ENCODE measurements at places on chromosomes 4 and X.

- no peak for DNase-seq
Observed at GRCh38 chr4:184450045-184450444, 24.3 kb downstream of the IRF2 start.

DNA sequence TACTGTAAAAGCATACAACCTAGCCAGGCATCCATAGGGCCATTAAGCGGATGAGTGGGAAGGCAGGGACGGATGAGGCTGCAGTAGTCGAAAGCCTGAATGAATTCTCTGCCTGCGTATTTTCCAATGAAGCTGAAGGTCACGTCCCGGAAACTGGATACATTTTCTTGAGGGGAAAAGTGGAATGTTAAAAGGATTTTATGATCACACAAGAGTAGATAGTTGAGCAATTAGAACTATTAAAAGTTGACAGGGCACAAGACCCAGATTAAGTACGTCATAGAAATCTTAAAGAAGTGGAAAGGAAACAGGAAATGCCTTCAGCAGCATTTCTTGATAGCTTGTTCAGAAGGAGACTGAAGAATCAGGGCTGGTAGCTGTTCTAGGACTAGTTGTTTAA lies 98.3 kb upstream of the CXXC4 start:
- DNase-seq: no peak

GRCh38 chrX:44908827-44909226 lies 35.8 kb downstream of the KDM6A start:
- no peak for DNase-seq

- DNase-seq: no peak
Observed at GRCh38 chrX:4129626-4130025, 416.2 kb upstream of the PRKX start.

GRCh38 chr4:39712819-39713607 lies 15.1 kb downstream of the UBE2K start:
- DNase-seq: no peak

- DNase-seq: no peak
Observed at GRCh38 chr4:169222761-169223160, 48.0 kb downstream of the SH3RF1 start.

DNA sequence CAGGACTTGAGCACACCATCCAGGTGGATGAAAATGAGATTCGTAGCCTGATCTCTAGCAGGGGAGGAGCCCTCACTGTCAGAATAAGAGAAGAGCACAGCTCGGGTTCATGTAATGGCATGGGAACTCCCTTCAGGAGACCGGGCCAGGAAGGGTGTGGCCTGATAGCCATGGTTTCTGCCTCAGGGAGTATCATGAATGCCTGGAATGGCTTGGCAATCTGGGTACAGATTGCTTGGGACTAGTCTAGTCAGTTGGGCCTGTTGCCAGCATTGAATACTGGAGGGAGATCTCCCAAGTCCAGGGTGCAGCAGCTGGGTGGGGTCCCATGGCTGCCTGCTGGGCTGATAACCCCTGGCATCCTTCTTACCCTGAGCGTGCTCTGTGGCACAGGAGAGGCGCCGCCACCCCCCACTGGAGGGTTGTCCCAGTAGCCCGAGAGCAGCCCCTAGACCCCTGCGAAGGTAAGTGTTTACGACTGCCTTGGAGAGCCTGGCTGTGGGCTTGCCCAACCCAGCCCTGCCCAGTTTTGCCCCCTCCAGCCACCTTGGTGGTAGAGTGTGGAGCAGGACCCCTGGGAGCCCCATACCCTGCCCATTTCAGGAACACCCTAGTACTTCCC lies 298.8 kb downstream of the TEX13A start:
- DNase-seq: no peak

DNA sequence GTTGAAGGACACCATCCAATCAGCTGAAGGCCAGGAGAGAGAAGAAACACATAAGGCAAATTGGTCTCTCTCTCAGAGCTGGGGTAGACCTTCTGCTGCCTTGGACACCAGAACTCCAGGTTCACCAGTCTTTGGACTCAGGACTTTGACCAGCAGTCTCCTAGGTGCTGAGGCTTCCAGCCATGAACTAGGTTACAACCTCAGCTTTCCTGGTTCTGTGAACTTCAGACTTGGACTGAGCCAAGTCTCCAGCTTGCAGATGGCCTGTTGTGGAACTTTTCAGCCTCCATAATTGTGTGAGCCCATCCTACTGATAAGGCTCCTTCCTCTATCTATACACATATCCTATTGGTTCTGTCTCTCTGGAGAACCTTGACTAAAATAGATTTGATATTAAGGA lies 20.6 kb upstream of the BBS12 start:
- DNase-seq: no peak

GRCh38 chrX:103483720-103484119 lies 35.6 kb downstream of the RAB40A start:
- DNase-seq: no peak

DNA sequence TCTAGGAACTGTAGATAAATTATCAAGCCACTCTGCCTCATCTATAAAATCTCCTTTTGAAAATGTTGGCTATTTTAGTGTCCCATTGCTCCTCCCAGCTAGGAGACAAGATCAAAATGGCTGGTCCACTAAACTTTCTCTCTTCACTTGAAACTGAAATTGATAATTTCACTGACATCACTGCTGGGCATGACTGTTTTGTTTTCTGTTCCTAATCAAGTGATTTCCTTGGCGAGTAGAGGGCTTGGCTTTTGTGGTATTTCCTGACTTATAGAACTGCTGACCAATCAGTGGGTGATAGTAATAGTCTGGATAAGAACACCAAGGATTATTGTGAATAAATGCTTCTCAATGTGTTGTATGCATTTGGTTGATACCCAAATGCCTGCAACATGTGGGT lies 2152.9 kb downstream of the ARAP2 start:
- no peak for DNase-seq

DNA sequence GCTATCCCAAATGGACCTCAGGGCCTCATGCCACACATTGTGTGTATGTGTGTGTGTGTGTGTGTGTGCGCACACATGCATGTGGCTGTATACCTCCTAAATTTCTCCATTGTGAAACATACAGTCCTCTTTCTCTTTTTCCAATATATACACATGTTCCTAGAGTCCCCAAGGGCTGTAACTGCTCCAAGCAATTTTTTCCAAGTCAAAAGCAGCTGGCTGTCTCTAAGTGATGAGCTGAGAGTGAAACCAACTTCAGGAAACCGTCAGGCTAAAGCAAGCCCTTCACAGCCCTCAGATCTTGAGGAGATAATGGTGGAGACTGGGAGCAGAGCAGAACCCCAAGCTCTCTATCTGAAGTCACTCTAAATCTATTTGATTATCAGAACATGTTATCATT lies 496.1 kb upstream of the DIPK2B start:
- DNase-seq: no peak

DNA sequence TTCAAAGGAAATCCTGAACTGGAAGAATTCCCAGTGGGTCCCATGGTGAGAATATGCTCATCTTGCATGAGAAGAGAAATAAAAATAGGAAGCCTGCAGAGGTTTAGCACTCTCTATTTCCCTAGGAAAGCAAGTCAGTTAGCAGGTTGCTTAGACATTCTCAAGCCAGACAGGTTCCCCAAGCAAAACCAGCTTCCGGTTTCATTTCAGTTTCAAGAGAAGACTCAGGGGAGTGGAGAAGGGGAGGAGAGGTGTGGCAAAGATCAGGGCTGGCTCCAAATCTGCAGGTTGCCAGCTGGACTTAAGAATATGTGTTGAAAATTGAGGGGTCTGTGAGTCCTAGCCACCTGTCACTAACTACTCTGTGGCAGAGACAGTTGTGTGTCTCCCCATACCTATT lies 107.5 kb downstream of the CLNK start:
- DNase-seq: no peak

GRCh38 chr4:55633903-55634302 lies 2.2 kb downstream of the NMU start:
- DNase-seq: no peak

DNA sequence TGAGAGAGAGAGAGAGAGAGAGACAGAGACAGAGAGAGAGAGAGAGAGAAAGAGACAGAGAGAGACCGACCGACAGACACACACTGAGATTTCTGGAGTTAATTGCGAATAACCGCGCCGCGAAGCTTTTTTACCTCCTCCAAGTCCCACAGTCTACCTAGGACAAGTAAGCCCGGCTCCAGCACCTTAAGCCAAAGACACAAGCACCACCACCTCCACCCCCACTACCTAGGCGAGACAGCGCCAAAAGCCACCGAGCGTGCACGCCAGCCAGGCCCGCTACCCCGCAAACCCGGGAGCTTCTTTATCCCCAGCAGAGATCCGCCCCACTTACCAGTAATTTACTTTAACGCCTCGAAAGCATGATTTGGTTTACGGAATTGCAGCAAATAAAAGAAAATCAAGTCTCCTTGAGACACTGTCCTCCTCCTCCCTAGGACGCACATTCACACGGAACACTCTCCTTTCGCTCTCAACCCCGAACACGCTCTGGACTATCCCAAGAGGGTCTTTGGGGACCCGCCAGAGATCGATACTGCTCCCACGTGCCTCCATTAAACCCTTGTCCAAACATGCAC lies 649.6 kb upstream of the DIPK2B start:
- no peak for DNase-seq

- no peak for DNase-seq
Observed at GRCh38 chrX:123749643-123750042, 16.8 kb upstream of the THOC2 start.

GRCh38 chr4:52982255-52982945 lies 120.3 kb downstream of the RASL11B start:
- DNase-seq: no peak

DNA sequence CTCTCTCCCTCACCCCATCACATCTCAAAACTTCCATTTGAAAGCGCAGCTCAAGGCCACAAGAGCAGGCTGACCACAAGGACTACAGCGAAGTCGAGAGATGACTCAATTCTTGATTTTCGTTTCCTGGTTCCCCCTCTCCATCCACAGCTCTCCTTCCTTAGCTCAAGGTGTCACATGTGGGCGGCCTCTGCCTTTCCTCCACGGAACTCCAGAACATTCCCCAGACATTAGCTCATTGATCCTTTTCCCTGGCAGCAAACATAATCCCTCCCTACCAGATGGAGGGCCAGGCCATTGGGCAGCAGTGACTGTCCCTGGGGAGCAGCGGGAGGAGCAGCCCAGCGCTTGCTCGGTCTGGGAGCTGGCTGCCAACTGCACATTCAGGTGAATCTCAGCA lies 56.3 kb downstream of the CCDC149 start:
- no peak for DNase-seq

GRCh38 chr4:131046821-131047220 lies 1950.9 kb downstream of the C4orf33 start:
- DNase-seq: no peak

- no peak for DNase-seq
Observed at GRCh38 chr4:149584722-149585121, 230.9 kb downstream of the IQCM start.

DNA sequence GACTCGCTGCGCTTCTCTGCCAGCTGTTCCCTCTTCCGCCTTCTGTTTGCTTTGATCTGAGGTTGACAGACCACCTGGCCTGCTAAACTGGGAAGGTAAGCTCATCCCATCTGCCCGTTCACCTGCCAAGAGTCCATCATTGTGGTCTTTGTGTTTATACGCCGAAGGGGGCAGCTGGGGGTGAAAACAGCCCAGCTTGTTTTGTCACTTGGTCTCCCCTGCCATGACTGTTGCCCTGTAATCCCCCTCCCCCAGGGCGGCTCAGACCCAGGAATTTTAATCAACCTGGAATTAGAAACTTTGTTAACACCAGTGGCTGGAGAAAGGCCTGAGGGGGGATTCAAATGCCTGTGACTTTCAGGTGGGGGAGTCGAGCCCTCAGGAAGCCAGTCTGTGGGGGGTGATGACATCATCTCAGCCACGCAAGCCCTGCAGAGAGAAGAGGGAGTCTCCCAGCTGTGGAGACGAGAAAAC lies 333.3 kb downstream of the BCOR start:
- no peak for DNase-seq

- no peak for DNase-seq
Observed at GRCh38 chr4:43394976-43395375, 502.5 kb downstream of the GRXCR1 start.

- DNase-seq: no peak
Observed at GRCh38 chrX:11446949-11447348, 153.7 kb downstream of the AMELX start.

DNA sequence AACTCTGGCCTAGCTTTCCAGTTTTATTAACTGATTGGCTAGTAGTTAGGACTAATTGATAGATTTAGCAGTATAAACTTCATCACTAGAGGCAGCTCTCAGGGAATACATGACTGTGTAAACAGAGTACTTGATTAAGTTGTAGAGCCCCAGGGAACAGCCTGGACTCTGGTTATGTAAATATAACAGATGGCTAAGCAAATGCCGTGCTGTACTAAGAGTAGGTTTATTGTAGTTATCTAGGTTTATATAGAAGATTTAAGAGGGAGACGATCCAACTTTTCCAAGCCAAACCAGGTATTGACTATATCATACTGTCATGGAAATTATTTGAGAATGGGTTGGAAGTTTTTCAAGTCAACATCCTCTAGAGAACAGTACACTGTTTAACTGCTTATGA lies 463.4 kb upstream of the GRID2 start:
- no peak for DNase-seq

- no peak for DNase-seq
Observed at GRCh38 chr4:33543941-33544450, 2700.3 kb downstream of the ARAP2 start.

- no peak for DNase-seq
Observed at GRCh38 chr4:100828986-100829685, 311.3 kb upstream of the EMCN start.

GRCh38 chrX:36908801-36909675 lies 99.1 kb upstream of the FAM47C start:
- DNase-seq: no peak

DNA sequence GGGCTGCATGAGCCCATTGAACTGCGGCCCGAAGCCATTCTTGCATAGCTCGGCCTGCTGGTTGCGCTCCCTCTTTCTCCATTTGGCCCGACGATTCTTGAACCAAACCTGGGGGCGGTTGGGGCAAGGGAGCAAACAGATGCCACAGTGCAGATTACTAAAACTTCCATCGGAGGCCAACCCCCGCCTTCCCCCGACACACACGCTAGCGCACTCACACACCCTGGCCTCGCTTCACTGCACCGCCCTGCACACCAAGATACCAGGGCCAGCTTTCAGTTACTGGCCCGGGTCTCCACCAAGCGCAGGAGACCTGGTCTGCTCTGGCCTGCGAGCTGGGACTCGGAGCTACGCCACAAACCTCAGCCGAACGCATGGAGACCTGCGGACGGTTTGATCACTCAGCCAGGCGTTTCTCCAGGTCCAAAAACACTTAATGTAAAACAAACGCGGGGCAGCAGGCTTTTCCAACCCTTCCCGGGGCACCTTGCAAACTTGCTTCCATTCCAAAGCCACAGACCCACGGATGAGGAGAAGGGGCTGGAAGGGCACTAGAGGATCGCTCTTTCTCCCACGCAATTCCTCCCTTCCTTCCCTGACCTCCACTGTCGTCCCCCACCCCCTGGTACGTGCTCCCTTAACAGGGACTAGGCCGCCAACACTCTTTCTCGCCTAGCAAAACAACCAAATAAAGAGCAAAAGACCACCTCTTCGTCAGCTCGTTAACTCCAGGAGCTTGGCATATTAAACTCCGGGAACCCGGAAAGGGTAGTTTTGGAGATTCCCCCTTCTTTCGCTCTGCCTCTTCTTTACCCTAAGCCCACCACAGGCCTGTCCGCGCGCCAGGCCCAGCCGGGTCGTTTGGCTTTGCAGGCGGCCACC lies 4.1 kb downstream of the PITX2 start:
- no peak for DNase-seq

Data from activated CD8-positive, alpha-beta memory T cell treated with anti-CD3 and anti-CD28 coated beads for 1 hour (primary cell).